ENCODE measurements at places on chromosomes 3 and 15.

- no peak for DNase-seq
Observed at GRCh38 chr15:51830276-51830806, 888 bp downstream of the TMOD3 start.

DNA sequence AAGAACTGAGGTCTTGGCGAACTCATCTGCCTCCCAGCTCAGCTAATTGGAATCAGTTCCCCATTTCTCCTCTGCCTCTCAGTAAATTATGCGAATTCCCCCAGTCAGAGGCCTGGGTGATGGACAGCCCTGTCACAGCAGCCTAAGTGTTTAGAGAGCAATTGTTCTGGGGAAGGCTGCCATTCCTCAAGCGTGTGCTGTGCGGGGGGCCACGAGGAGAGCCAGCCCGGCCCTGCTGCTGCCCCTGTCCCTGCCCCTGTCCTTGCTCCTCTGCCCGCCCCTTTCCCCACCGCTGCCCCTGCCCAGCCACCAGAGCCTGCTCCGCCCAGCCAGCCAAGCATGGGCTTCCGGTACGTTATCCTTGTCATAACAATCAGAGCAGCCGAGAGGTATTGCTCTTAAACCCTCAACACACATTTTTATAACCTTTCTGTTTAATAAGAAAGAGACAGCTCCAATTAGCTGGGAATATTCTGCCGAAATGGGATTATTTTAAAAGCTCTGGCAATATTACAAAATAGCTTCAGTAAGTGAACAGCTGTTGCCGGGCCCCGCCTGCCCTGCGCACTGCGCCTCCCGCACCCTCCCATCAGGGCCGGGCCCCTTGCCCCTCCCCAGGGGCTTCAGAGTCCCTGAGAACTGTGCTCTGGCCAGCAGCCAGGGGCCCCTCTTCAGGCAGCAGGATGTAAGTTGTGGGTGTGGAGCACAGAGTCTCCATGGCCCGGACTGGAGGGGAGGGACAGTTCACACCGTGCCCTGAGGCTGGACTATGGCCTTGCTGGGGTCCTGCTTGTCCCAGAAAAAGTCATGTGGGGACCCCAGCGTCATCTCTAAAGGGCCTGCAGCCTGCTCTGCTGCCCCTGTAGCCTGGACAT, 12.4 kb upstream of the CACNA2D2 start:
- DNase-seq = peak; percentile 84

- peak; percentile 4 for DNase-seq
Observed at GRCh38 chr3:116663161-116664110, 46.1 kb upstream of the TUSC7 start.

DNA sequence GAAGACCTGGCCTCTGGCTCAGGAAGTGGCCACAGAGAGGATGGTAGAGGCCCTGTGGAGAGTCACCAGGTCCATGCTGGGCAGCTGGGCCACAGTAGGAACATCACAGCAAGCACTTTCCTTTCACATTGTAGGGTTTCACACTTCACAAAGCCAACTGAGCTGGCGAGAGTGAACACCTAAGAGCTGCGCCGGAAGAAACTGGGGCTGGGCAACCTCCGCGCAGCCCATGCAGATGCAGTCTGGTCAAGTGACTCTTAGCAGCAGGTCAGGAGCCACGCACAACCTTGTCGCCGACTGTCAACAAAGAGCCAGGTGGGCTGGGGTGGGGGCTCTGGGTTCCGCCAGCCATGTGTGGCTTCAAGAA, 15.3 kb upstream of the SHISA5 start:
- DNase-seq = no peak

DNA sequence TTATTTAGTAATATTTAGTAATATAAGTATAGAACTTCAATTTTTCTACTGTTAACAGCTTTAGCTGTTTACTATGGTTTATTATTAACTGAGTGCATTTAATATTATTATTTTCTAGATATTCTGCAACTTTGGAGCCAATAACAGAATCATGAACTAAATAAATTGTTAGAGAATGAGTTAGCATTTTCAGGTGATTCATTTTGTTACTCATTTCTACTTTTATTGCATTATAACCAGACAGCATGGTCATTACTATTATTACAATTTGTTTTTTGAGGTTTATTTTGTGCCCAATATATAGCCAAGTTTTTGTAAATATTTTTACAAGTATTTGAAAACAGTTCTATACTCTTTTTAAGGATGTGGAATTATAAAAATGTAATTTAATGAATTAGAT, 279.6 kb downstream of the SQOR start:
- no peak for DNase-seq

DNA sequence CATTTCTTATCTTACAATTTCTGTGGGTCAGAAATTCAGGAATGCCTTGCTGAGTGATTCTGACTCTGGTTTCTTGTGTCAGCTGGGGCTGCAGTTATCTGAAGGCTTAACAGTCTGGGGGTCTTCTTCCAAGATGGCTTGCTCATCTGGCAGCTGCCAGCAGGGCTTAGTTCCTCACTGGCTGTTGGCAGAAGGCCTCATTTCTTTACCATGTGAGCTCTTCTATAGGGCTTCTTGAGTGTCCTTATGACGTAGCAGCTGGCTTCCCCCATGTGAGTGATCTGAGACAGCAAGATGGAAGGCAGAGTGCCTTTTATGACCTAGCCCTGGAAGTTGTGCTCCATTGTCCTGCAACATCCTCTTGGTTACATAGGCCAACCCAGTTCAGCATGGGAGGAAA, 82.0 kb upstream of the PDZRN3 start:
- DNase-seq = no peak

- no peak for DNase-seq
Observed at GRCh38 chr15:35757765-35758164, 211.8 kb upstream of the DPH6 start.

GRCh38 chr15:37057256-37057655, 43.1 kb downstream of the MEIS2 start:
- DNase-seq = no peak

DNA sequence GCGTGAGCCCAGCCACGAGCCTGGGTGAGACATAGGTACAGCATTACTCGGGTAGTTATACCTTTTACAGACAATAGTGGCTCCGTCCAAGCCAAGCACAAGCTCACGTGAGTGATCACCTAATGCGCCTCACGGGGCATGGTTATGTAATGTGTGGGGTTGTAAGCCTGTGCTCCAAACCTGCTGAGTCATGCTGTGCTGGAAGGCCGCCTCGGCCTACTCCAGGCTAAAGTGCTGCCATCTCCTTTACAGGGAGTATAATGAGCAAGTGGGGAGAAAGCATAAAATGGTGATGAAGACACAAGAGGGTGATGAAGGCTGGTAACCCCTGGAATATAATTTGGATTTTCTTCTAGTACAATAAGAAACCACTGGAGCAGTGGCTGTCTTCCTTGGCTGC, 175.8 kb upstream of the STT3B start:
- no peak for DNase-seq

DNA sequence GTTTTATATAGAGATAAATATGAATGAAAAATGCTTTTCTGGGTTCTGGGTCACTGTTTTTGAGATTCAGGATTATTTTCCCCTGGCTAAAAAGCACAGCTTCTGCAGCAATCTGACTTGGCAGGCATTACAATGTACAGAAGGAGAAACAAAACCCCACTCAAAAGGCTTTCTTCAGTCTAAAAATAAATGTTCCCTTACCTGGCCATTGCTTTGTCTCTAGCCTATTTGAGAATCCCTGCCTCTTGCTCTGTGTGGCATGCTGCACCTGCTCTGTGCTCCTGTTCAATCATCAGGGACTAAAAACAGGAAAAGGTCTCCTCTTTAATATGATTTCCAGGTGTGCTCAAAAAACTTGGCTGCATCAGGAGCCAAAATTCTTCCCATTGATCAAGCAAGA, 187.4 kb upstream of the STAC start:
- DNase-seq = no peak

- DNase-seq = no peak
Observed at GRCh38 chr3:107629566-107629965, 106.8 kb downstream of the BBX start.

GRCh38 chr15:63708126-63708772, 111.1 kb downstream of the FBXL22 start:
- no peak for DNase-seq

DNA sequence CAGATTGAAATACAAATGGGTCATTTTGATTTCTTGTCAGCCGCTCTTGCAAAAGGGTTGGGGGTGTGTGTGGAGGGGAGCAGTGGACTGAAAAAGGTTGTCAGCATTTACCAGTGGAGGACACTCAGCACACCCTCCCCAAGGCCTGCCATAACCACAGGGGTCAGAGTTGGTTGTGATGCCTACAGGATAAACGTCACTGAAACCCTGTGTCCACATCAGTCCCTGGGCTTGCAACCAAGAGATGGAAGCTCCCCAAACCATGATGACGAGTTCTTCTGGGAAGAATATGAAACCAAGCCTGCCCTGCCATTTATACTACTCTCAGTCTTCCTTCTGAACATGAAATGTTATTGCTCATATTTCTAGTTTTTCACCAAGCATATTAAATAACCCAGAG, 54.0 kb upstream of the UMPS start:
- DNase-seq = no peak

- DNase-seq = no peak
Observed at GRCh38 chr3:72899349-72899765, 11.5 kb downstream of the GXYLT2 start.

- no peak for DNase-seq
Observed at GRCh38 chr3:184466413-184466960, 86.6 kb downstream of the CHRD start.

- DNase-seq = peak; percentile 54
Observed at GRCh38 chr15:86915811-86916331, 836.2 kb downstream of the AGBL1 start.

DNA sequence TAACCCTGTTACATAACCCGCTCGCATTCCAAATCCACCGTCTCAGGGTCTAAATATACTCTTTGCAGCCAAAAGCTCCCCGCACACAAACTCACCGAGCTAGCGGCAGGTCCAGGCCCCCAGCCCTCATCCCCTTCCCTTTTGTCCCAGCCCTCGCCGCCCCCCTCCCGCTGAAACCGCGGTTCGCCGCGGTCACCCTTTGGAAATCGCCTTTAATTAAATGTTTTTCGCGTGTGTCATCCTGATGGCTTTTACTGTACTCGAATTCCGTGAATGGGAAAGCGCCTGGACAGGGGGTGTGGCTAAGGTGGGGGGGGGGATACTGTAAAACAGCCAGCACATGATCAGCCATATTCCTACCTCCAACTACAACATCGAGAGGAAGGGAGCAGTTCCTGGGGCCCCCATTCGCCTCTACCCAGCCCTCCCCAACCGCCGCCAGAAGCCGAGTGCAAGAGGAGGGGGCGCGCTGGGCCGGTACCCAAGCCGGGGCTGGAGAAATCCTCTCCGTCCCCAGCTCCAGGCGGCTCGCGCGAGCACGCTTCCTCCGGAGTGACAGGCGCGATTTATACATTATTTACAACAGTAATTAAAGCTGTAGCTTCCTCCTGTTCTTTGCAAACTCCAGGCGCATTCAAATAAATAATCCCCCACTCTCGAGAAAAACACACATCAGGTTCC, 1.7 kb downstream of the RORA start:
- peak; percentile 73 for DNase-seq

DNA sequence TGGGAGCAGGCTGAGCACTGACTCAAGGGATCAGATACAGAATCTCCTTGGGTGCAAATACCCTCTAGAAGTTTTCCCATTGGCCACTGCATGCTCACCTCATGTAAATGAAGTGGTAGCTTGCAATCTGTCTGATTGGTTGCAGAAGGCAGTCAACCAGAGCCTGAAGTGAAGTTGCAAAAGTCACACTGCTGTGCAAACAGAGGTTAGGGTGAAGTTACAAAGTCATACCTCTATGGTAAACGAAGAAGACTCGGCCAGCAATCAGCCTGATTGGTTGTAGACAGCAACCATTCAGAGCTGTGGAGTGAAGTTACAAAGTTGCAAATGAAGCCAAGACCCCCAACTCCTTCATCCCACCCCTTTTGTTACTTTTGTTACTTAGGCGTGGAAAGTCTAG, 27.1 kb downstream of the STARD9 start:
- no peak for DNase-seq

DNA sequence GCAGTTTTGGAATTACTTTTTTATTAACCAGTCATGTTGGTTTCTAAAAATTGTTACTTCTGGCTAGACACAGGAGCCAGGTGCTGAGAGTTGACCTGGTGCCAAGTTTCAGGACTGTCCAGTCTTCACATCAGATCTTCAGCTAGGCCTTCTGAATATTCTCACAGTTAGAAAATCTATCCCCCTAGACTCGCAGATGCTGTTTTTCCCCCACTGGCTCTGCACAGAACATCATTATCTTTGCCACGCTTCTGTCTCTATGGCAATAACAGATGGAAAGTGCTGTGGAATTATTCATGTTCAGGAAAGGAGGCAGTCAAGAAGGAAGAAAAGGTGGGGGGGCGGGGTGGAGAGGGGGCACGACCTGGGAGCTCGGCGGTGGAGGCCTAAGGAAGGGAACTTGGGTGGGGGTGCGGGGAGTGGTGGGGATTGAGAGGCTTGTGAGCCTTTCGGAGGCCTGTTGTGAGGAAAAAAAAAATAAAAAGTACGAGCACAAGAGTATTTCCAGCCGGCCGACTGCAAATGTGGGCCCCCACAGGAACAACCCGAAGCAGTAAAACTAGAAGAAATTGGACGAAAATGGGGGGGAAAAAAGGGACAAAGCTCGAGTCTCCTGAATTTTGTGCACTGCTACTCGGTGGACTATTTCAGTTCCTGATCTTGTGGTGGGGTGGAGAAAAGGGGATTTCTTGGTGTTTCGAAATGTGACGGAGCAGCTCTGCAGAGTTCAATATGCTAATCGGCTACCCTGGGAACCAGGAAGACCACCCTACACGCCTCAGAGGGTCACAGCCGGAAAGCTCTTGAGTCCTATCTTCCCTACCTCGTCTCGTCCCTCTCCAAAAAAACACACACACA, 1.5 kb upstream of the SKIL start:
- DNase-seq = peak; percentile 84

- no peak for DNase-seq
Observed at GRCh38 chr3:72846166-72846565, 2.1 kb downstream of the SHQ1 start.

DNA sequence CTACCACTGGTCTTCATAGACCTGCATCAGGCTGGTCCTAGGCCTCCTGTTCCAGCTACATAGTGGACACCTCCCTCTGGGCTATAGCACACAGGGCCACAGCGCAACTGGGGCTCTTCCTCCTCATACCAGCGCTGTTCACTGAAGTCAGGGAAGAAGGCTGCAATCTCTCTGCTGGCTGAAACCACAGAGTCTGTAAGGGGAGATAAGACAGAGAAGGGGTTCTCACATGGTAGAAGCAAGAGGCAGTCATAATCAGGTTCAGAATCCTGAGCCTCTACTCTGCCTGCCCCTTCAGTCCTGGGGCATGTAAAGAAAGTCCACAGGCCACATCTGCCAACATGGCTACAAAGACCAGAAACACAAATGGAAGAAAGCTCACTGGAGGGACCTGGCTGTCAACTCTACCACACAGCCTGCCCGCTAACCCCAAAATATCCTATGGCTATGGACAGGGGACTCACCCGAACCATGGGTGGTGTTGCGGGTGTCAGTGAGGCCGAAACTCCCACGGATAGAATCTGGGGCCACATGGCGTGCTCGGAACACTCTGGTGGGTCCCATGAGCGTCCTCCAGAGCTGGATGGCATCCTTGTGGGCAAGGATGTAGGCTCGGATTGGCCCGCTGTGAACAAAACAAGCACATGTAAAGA, 38.7 kb downstream of the SPINK8 start:
- no peak for DNase-seq

Data from right kidney (tissue), 9 donors.